RPMI7951 (cell line): ENCODE measurements at places on chromosomes 11 and 22. TPM values are rescaled to one million over a fixed set of nuclear protein-coding genes. Genes with fewer than 3 reads are reported as not detected.

- no peak for DNase-seq
Measured at GRCh38 chr11:114273890-114274635, 22.1 kb upstream of the NNMT start.

DNA sequence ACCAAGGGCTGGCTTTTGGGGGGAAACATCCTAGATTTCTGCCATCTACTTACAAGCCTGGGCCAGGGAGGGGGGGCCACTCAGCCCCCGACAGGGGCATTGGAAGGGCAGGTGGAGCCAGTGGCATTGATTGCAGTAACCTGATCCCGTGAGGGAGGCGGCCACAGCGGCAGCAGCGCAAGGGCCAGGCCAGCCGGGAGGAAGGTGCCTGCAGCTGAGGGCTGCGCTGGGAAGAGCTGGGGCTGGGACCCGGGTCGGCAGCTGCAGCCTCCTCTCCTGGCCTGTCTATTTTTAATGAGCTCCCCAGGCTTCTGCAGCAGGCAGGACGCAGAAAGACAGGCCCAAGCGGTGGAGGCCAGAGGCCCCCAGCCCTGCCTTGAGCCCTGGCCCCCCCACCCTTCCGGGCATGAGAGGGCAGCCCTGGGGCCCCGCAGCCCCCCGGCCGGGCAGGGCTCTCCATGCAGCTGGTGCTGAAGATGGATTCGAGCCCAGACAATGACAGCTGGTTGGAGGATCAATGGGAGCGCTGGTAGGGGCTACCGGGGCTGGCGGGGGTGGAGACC is 10.6 kb downstream of the FREY1 start:
- DNase-seq = no peak

GRCh38 chr11:44174842-44175241 is 79.4 kb downstream of the EXT2 start:
- DNase-seq = no peak

The KCTD21 gene
- 6.8 and 10.9 TPM in 2 replicates for total RNA-seq

The RSF1 gene
- total RNA-seq = 13.1 and 16.1 TPM in 2 replicates

The SHANK3 gene
- total RNA-seq = 0.10 and 0.12 TPM in 2 replicates

The SCO2 gene
- 5.0 and 9.2 TPM in 2 replicates for total RNA-seq

- DNase-seq = no peak
Measured at GRCh38 chr22:50190182-50190940, 4.6 kb downstream of the TRABD start.

The SERPING1 gene
- 0.10 and 0.48 TPM in 2 replicates for total RNA-seq

- no peak for DNase-seq
Measured at GRCh38 chr11:121018746-121019145, 5.2 kb upstream of the TBCEL start.

DNA sequence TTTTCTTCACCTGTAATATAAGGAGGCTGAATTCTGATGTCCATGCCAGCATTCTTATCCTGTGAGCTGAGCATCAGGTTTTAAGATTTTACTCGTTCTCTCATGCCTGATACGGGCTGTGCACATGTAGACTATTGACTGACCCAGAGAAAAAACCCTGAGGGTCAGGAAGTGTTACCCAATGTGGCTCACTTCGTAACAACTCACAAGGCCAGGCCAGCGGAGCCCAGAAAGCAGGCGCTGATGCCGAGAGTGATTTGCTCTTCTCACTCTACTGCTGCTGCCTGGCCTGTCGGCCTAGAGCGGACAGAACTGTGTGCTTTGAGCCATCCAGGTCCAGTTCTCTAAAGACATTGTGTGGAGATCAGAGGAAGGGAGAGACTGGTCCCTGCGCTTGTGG is 10.8 kb downstream of the THYN1 start:
- no peak for DNase-seq

The RASSF10 gene
- total RNA-seq = 0.12 and 0.20 TPM in 2 replicates

DNA sequence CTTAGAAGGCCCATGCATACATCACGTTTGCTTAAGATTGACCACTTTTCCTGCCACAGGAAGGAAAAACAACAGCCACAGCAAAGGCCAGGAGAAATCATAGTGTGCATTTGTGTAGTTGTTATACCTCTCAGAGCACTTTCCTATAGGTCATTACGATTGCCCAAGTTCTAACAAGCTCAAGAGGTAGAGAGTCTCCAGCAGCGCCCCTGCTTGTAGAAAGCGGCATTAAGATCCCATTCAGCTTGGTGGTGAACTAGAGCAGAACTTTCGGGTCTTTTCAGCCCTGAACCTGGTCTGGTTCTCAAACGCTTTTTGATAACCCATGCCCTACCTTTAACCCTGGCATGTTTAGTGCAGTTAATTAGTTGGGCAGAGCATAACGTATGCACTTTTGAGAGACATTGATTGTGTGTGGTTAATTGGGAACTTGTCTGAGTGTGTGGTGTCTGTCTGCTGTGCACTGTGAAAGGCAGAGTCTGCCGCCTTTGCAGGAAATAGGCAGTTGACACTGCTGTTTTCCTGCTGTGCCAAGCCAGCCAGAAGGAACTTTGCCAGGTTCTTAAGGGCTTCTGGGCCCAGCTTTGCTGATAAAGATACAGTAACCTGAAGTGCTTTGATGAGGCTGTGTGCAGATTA is 109.9 kb upstream of the CLMP start:
- DNase-seq = no peak

The MOGAT2 gene
- total RNA-seq = not detected in 2 replicates

GRCh38 chr11:536841-537621 is at the start of gene LRRC56:
TSS of gene LRRC56 (plus strand) at chr11:537527. CDS start at chr11:540685, 3,158 bp downstream.
- DNase-seq = peak; percentile 79

DNA sequence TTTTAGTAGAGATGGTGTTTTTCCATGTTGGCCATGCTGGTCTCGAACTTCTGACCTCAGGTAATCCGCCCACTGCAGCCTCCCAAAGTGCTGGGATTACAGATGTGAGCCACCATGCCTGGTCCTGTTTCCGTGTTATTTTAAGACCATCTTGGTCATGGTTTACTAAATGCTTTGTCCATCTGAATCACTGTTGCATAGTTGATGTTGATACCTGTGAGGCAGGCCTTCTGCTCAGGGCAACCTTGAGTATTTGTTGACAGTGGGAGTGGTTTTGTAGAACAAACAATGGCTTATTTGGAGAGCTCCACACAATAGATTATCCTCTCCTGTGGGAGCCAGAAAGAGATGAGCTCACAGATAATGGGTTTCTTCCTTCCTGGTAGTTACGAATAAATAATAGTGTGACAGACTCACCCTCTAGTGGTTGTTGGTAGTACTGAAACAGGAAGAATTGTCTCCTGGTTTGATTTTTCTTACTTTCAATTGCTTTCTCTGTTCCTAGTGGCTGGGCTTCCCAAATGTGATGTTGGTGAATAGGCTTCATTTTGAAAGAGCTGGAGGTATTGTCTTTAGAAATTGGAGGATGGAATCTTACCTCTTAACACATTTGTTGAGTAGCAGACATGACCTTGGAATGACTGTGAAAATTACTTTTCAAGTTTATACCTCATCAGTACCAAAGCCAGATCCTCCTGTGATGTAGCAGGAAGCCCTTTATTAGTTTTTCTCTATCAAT is 39.0 kb downstream of the CTNND1 start:
- peak; percentile 73 for DNase-seq

DNA sequence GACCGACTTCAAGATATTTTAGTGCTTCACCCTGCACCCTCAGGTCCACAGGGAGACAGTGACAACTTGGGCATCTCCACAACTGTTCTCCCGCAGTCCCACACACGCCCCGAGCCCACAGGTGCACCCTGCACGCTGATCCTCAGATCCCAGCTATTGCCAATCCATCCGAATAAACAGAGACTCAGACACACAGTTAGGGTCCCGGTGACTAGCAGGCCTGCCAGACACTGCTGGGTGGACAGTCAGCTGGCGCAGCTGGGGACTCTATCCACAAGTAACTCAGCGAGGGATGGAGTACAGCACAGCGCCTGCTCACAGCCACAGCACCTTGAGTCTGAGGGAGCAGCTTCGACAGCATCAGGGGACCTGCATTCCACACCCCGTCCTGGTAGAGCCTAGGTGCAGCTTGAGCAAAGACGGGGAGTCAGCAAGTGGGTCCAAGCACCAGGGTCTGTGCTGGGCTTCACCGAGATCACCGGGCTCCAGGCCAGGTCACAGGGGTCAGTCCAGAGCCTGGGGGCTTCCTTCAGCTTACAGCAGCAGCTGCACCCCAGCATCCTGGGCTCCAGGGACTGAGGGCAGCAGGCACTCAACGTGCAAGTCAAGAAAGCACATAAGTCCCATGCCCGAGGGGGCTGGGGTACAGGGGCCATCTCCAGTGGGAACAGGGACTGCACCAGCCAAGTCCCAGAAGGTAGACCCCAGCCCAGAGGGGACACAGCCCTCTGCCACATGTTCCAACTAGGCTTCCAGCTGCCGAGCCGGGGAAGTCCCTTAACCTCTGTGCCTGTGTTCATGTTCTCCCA is 7.6 kb downstream of the RPL3 start:
- DNase-seq = no peak

The GDPD4 gene
- total RNA-seq = not detected in 2 replicates
